ENCODE measurements at places on chromosomes 12 and 14. TPM values are rescaled to one million over a fixed set of nuclear protein-coding genes. Genes with fewer than 3 reads are reported as not detected.

Gene ZBTB42
- 7.6 TPM for total RNA-seq

Gene TMEM132C
- total RNA-seq = 20.6 TPM

Gene CSRP2
- total RNA-seq = 42.0 TPM

Gene PRR4
- 6.1 TPM for total RNA-seq

Gene CLEC14A
- total RNA-seq = 33.1 TPM

Gene KCNA5
- not detected for total RNA-seq
